Stimulated activated CD8-positive, alpha-beta memory T cell treated with anti-CD3 and anti-CD28 coated beads, Interleukin-7, amount 100 ng/mL, for 48 hours (primary cell): ENCODE measurements at places on chromosomes 5 and 9.

DNA sequence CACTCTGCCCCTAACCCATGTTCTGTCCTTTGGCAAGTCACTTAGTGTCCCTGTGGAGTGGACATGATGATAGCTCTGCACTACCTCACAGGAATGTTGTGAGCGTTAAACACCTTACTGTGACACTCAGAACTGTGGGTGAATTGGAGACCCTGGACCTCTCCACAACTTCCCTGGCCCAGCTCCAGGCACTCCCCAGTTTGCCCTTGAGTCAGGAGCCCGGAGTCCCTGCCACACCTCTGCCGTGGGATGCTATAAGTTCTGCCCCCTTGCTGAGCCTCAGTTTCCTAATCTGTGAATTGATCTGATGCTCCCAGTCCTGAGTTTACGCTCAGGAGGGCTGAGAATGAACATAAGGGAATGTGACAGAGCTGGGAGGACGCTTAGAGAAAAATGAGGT, 34.4 kb downstream of the GSN start:
- no peak for DNase-seq

DNA sequence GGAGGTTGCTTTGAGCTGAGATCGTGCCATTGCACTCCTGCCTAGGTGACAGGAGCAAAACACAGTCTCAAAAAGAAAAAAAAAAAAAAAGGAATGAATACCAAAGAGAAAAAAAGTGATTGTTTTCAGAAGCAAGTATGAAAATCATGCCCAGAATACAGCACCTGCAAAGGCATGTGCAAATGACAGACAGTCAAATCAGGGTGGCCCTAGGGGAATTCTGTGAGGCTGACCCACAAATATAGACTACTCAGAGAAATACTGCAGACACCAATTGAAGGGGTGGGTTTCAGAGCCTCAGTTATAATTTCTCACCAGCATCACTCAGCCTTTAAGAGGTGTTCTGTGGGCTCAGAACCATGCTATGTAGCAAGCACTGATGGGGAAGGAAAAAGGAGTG, 28.6 kb downstream of the DCAF12 start:
- DNase-seq = no peak

GRCh38 chr9:28120184-28120583, 546.9 kb upstream of the C9orf72 start:
- DNase-seq = no peak

- no peak for DNase-seq
Measured at GRCh38 chr5:93189707-93190120, 391.3 kb downstream of the NR2F1-AS1 start.

DNA sequence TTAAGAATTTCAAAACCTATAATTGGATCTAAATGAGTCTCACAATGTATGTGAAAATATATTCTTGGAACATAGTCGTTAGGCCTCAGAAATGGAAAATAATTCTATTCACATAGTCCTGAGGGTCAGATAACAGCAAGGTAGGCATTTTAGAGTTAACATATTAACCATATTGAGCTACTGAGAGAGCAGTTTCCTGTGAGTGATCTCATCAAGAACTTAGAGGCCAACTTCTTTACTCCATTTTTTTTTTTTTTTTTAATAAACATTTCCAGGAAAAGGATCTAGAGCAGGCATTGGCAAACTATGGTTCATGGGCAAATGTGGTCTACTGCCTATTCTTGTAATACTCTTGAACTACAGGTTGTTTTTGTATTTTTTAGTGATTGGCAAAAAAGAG, 26.6 kb downstream of the RAB24 start:
- no peak for DNase-seq

DNA sequence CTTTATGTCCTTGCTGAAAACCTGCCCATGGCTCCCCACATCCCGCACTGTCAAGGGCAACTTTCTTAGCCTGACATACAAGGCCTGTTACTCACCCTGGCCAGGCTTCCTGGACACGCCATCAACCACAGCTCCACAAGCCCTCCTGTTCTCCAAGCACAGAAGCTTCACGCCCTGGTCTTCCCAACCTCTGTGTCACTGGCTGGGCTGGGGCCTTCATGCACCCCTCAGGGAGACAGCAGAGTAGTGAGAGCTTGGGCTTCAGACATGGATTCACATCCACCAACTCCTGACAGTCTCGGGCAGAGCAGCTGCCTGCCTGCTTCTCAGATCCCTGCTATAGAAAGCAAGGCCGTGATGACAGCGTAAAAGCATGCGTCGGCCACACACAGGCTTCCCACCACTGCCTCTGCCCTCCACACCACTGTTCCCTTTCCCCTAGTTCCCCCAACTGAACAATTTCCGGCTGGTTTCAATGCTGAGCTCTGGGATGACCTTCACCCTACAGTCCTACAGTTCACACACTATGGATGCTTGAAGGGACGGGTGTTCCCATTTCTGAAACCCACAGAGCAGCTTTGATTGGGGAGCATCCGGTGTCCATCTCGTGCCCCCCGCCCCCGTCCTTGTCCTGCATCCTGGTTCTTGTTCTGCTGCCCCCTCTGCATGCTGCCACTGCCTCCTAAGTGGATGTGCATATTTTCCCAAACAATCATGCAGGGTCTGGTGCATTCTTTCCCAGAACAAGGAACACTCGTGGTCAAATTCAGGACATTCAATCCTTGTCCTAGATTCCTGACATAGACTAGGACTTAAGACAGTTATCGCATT, 33.4 kb upstream of the ADAMTS2 start:
- no peak for DNase-seq

DNA sequence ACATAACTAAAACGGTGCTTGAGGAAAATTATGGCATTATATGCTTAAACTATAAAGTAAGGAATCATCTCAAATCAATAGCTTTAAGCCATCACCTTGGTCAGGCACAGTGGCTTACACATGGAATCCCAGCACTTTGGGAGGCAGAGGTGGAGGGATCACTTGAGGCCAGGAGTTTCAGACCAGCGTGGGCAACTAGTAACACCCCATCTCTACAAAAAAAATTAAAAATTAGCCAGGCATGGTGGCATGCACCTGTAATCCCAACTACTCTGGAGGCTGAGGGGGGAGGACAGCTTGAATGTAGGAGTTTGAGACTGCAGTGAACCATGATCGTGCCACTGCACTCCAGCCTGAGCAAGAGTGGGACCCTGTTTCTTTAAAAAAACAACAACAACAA, 22.6 kb downstream of the ACTL7A start:
- DNase-seq = no peak

DNA sequence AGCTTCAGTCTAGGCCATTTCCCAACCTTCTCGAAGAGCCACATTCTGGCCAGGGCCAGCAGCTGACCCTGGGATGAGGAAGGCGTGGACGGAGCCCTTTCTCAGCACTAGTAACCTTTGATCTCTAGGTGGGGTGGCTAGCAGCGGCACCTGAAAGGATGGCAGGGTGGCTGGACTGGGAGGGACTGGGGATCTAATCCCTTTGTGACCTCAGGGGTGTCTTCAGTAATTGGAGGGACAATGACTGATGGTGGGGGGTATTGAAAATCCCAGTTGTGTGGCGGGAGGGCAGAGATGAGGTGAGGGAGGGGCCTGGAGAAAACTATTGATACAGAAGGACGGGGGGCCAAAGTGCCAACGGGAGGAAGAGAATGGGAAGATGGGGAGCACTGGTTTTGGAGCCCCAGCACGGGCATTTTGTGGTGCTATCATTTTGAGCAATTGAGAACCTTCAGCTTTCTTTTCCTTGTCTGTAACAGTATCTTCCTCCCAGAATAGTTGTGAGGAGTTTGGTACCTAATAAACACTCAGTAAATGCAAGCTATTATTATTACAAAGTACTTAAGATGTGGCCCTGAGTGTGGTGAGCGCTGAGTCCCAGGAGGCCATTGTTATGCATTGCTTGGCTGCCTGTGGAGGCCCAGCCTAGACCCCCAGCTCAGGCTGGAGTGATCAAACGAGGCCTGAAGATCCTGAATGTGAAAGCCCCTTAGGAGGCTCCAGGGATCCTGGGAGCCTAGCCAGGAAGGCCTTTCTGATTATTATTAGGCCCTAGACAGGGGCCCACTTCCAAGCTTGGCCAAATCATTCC, 37.3 kb upstream of the UBE2D2 start:
- DNase-seq = no peak

GRCh38 chr5:156340893-156341292, 13.9 kb downstream of the SGCD start:
- no peak for DNase-seq

DNA sequence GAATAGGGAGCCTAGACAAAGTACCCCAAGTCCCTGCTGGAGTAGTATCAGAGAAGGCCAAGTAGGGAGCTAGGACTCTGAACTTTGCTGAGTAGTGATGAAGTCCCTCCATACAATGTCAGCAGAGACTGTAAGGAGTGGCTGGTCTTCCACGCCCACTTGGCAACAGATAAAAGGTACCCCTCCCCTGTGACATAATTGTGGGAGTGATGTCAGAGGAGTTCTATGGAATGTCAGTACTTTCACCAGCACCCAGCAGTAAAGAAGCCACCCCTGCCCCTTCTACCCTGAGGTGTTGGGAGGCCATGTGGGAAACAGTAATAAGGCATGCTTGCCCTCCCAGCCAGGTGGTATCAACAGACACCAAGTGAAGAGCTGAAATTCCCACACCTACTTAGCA, 143.9 kb downstream of the SLIT3 start:
- no peak for DNase-seq

DNA sequence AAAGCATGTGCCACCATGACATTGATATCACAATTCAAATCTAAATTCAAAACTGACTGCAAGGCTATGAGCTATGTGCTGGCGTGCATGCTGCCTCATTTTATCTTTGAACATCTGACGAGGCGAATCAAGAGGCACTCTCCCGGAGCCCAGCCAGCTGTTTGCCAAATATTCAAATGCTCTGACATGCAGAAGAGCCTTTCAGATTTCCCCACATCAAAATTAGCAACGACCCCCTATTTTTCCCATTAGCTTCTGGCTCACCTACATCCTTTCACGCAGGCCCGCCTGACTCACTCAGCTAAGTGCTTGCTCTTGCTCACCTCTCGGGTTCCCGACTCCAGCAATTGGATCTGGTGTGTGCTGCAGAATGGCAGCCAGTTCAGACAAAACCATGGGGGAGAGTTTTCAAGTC, 159.0 kb downstream of the NR2F1-AS1 start:
- no peak for DNase-seq

DNA sequence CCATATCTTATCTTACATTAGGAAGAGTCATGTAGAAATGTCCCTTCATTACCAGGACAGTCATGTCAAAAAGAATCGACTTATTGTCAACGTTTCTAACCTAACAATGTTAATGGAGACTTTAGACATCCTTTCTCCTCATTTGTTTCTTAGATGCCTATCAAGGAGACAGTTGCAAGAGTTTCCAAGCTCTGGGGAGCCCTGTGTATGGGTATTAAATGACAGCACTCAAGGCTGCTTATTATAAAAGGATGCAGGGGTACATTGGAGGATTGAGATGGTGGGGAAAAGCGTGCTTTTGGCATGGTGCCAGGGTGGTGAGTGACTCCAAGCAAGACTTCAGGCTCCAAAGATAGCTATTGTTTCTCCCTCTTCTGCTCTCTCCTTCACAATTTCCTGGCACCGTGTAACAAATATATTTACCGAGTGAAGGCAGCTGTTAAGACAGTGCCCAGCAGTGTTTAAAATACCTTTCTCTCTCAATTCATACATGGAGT, 461.3 kb upstream of the CLINT1 start:
- DNase-seq = no peak

- no peak for DNase-seq
Measured at GRCh38 chr9:25918761-25919160, 240.5 kb upstream of the TUSC1 start.

DNA sequence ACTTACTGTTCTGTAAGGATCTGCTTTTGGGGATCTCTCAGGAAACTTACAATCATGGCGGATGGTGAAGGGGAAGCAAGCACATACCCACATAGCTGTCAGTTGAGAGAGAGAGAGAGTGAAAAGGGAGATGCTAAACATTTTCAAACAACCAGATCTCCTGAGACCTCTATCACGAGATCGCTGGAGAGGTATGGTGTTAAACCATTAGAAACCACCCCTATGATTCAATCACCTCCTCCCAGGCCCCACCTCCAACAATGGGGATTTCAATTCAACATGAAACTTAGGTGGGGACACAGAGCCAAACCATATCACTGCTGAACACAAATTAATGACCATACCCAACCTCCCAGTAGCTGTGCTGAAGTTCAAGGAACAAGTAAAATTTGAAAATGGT, 48.2 kb upstream of the PRDM9 start:
- DNase-seq = no peak

DNA sequence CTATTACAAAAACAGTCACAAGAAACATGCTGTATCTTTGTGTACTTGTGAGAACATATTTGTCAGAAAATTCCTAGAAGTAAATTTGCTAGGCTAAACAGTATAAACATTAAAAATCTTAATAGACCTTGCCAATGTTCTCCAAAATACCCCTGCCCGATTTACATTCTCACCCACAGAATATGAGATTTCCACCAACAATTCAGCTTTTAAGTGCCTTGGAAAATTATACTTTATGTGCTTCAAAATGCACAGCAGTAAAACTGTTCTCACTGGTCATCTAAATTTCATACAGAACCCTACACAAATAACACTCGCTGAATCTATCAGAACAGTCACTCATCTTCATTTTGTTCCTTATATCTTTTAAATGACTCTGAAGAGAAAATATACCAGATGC, 5.5 kb downstream of the MLLT3 start:
- DNase-seq = no peak

- DNase-seq = no peak
Measured at GRCh38 chr5:100464418-100464817, 70.8 kb upstream of the FAM174A start.

DNA sequence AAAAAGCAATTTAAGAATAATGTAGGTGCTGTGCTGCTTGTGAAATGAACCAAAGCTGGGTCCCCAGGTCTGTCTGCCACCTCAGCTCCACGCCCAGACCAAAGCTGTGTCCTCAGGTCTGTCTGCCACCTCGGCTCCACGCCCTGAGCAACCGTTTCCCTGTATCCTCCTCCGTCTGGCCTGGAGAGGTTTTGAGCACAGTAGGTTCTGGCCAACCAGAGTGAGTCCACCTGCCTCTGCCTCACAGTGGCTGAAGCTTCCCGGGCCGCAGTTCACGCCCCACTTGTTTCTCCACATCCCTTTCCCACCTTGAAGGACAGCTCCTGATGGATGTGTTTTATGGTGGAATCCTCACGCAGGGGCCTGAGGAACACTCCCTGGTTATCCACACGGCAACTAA, 120.5 kb downstream of the ADAMTS2 start:
- no peak for DNase-seq

GRCh38 chr5:15183520-15183919, 311.9 kb upstream of the ANKH start:
- no peak for DNase-seq

DNA sequence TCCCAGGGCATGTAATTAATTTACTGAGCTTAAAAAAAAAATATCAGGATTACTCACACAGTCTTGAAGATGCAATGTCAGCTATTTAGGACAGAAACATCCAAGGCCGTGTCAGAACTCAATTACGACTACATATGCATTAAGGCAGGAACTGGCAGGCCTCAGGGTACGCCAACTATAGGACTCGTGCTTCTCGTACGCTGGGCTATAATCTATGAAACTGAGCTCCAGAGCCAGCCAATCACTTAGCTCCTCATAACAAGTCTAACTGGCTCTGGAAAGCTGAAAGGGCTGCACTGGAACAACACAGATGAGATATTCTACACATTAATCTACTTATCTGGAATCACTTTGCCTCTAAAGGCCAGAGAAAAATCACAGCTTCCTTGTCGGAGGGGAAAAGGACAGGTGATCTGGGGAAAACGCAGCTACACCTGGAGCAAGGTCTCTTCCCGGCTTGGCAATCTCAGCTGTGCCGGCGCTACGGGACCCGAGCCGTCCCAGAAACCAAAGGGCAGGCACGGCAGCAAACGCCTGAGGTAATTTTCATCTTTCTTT, 212.0 kb downstream of the DEPDC1B start:
- no peak for DNase-seq
